ENCODE measurements at places on chromosomes 11 and 22.
A peak's percentile ranks its signal among the peaks of the same experiment; 100 is the strongest.

GRCh38 chr11:68140496-68141245 lies 19.5 kb upstream of the CHKA start:
- no peak for DNase-seq

DNA sequence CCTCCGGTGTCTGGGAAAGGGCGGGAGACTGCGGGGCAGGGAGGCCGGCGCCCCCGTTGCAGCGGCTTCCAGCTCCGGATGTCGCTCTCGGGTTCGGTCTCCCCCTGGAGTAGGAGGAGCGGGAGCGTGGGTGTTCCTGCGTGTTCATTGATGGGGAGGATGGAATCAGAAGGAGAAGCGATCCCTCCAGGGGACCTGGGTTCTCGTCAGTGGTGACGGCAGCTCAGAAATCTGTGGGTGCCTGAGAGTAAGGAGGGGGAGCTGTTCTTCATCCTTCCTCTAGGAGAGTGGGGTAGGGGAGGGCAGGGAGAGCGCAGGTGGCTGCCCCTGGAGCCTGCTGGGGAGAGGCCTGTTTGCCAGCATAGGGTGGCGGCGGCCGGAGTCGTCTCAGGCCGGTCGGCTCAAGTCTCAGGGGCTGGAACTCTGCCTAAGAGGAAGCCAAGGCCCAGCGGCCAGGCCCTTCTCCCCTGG lies 1.1 kb downstream of the UBASH3B start:
- peak; percentile 17 for DNase-seq

DNA sequence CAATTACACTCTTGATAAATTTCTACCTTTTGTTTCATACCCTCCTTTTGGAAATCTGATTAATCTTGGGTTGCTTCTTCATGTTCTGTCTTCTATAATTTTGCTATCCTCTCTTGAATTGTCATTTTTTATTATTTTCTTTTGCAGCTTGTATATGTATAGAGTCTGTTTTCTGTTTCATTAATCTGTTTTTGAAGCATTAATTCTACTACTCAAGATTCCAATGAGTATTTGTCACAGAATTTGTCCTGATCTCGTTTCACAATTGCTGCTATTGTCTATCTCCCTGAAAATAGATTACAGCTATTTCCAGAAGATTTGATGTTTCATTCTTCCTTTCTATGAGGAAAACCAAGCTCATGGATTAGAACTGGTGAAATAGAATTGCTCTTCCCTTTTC lies 406.1 kb downstream of the DYNC2H1 start:
- DNase-seq: no peak

- DNase-seq: no peak
Measured at GRCh38 chr11:90332415-90332814, 109.6 kb upstream of the CHORDC1 start.

- DNase-seq: no peak
Measured at GRCh38 chr11:45272701-45273100, 13.4 kb downstream of the SYT13 start.

DNA sequence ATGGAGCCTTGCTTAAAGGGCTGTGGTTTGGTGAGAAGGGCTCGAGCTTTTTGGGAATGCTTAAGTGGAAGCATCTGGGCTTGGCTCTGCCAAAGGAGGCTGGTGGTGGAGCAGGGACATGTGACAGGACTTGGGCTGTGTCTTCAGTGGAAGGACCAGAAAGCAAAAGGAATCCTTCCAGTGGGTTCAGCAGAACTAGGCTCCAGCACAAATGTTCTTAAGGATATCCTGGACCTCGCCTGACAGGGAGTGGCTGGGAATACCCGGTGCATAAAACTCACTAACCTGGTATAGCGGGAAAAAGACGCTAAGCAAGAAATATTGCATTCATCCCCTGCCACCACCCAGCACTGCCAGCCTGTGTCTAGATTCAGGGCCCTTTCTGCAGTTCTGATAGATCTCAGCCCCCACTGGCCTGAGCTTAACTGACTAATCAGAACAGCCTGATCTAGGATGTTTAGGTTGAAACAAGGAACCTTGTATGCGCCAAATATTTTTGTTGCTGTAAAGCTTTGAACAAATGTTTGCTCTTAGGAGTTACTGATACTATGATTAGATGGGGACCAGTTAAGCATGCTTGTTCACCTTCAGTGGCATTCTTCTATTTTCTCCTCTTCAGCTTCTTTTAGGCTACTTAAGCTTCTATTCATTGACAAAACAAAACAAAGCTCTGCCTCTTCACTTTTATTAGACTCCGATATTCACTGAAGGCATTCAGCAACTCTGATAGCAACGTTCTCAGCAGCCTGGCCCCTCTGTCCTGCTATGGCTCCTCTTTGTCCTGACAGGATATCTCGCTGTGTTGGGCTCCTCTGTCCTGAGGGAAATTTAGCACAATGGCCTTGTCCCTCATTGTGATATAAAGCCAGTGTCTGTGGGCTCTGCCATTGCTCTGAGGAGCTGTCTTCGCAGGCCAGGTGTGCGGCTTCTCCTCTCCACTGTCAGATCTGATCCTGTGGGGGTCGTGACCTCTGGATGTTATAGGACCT lies 25.0 kb downstream of the PPFIBP2 start:
- DNase-seq: no peak

DNA sequence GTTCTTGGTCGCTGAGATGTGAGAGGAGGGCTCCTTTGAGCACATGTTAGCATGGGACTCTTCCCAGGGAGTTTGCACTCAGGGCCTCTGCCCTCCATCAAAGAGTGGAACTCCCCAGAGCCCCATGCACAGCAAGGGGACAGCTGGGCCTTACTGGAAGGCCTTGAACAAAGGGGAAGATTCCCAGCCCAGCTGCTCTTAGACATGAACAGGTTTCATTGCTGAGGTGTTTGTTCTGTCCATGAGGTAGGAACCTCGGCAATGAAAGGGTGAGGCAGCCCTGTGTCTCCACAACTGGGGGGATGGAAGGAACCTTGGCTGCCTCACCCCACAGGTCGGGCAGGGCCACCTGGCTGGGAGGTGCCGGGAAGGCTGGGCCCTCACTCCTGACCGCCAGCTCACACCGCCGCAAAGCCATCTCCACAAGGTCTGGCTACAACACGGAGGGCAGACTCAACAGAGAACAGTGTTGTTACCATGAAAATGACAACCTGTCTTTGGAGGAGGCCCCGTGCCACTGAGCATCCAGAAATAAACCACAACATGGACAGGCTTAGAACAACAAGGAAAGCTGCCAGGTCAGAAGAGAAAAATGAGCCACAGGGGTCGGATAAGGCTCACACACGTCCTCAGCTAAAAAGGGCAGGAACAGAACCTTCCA lies 3.2 kb downstream of the DERL3 start:
- no peak for DNase-seq

DNA sequence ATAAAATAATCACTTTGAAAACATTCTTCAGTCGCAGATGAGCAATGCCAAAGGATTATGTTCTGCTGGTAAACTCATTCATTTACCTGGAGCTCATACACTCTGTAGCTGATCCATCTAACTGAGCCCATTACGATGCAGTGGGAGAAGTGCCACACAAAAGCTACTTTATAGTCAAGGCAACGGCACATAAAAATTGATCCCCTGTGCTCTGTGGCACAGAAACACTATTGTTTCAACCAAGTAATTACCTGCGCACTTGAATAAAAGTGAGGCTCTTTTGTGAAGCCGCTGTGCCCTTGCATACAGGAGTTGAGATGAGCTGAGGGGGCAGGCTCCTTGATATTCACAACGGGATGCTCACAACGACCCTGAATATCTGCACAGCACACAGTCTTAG lies 7.2 kb downstream of the DKK3 start:
- DNase-seq: no peak

- DNase-seq: no peak
Measured at GRCh38 chr11:100709233-100709957, 22.3 kb downstream of the ARHGAP42 start.

GRCh38 chr11:80280737-80281136 lies 839.9 kb upstream of the TENM4 start:
- DNase-seq: no peak

- DNase-seq: no peak
Measured at GRCh38 chr11:79342236-79342635, 98.6 kb downstream of the TENM4 start.

- DNase-seq: no peak
Measured at GRCh38 chr22:34973926-34974325, 92.0 kb upstream of the ISX start.

Data from activated CD4-positive, alpha-beta T cell treated with anti-CD3 and anti-CD28 coated beads, Interleukin-2, amount 50 U/mL, for 24 hours (primary cell).